ENCODE measurements at places on chromosomes 3 and 15. TPM values are rescaled to one million over a fixed set of nuclear protein-coding genes. Genes with fewer than 3 reads are reported as not detected.

Gene GRK7
- total RNA-seq = not detected

Gene B3GNT5
- total RNA-seq = 0.37 TPM

Gene RGMA
- total RNA-seq = not detected

Gene BCHE
- not detected for total RNA-seq

Gene GABRR3
- not detected for total RNA-seq

- no peak overlapping the region for H3K4me3 ChIP-seq
- no peaks in the 10 kb centered on the region for H3K36me3 ChIP-seq
- H3K27ac ChIP-seq = no peak overlapping the region
- no peaks in the 10 kb centered on the region for H3K4me1 ChIP-seq
- no peak for DNase-seq
- no peaks in the 10 kb centered on the region for H3K27me3 ChIP-seq
Measured at GRCh38 chr3:135214400-135214799, 419.3 kb downstream of the EPHB1 start.

DNA sequence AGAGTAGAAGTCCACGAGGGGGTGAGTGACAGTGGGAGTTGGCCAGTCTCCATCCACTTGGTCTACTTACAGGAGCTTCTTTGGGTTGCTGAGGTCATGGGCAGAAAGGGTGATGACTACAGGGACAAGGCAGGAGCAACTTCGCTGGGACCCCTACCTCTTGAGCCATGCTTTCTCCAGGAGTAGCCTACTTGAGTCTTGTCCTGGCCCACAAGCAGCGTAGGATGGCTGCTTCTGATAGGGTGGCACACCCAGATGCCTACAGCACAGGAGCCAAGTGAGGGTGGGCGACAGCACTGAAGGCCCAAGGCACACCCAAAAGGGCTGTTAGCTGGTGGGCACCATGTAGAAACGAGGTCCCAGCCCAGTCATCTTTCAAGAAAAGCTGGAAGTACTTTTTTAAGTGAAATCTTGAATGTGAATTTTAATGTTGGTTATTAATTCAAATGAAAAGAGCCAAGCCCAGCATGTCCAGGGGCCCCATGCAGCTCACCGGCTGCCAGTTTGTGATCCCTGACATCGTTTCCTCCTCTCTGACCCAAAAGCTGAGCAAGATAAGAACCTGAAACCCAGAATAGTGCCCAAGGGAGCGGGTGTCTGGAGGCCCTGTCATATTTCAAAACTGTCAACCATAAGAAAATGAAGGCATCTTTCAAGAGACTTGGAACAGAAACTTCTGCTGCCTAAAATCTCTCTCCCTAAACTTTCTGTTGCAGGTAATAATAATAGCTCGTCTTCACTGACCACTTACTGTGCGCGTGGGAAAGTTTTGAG lies 2.2 kb upstream of the CPEB1 start:
- H3K36me3 ChIP-seq = no peaks in the 10 kb centered on the region
- H3K4me3 ChIP-seq = no peak overlapping the region
- H3K27me3 ChIP-seq = peaks cover 51% of the 10 kb centered on the region
- no peak overlapping the region for H3K27ac ChIP-seq
- no peak for DNase-seq

DNA sequence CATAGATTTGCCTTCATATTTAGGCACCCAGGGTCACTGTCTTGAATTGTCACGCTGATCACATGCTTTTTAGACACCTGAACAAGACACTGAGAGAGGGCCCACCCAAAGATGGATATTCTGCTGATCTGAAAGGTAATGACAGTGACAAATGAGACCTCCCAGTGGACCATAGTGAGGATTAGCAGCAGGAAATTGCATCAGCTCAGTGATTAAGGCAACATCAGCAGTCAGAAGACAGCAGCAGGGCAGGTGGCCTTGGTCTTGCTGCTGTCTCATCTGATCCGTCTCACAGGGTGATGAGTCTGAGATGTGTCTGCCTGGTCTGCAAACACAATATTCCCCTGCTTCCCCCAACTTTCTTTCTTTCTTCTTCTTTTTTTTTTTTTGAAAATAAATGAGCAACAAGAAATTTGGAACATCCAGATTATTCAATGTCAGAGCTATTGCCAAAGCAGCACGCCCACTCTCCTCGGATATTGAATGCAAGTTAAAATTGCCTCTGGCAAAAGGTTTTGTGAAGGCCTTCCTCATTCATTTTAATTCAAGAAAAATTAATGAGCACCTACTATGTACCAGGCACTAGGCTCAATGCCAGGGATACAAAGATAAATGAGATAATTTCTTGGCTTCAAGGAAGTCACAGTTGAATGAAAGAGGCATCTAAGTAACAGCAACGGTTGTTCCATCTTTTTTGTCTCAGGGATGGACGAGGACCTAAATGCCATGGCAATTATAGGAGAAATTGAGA lies 14.1 kb downstream of the OTOL1 start:
- no peaks in the 10 kb centered on the region for H3K4me1 ChIP-seq
- no peak for DNase-seq
- no peaks in the 10 kb centered on the region for H3K36me3 ChIP-seq
- H3K27me3 ChIP-seq = no peaks in the 10 kb centered on the region

- no peak for DNase-seq
- H3K4me3 ChIP-seq = no peak overlapping the region
- H3K36me3 ChIP-seq = no peaks in the 10 kb centered on the region
- no peaks in the 10 kb centered on the region for H3K4me1 ChIP-seq
Measured at GRCh38 chr3:155321418-155321817, 27.9 kb upstream of the STRIT1 start.

GRCh38 chr3:152621967-152622810 lies 212.7 kb upstream of the P2RY1 start:
- H3K27me3 ChIP-seq = peaks cover 4% of the 10 kb centered on the region
- no peak overlapping the region for H3K4me3 ChIP-seq
- H3K4me1 ChIP-seq = no peaks in the 10 kb centered on the region
- H3K27ac ChIP-seq = no peak overlapping the region
- DNase-seq = no peak
- no peaks in the 10 kb centered on the region for H3K36me3 ChIP-seq

- H3K27me3 ChIP-seq = no peaks in the 10 kb centered on the region
- no peak overlapping the region for H3K4me3 ChIP-seq
- no peak overlapping the region for H3K27ac ChIP-seq
- no peaks in the 10 kb centered on the region for H3K4me1 ChIP-seq
Measured at GRCh38 chr3:4665197-4665596, 172.0 kb downstream of the ITPR1 start.

Measured in activated B cell treated with CpG ODN at 0.5 μM for 24 hours (primary cell).